NCI-H1417 treated with DMSO at 0.1 percent for 48 hours (cell line): ENCODE measurements at places on chromosomes 12 and 14.

- no peak for DNase-seq
Observed at GRCh38 chr12:115794659-115795081, 482.8 kb downstream of the MED13L start.

- DNase-seq = no peak
Observed at GRCh38 chr14:76814726-76815645, 2.3 kb upstream of the ANGEL1 start.

GRCh38 chr14:44657696-44658388, 150.8 kb upstream of the FSCB start:
- DNase-seq = peak; percentile 68

- peak; percentile 3 for DNase-seq
Observed at GRCh38 chr12:111396726-111397445, 8.8 kb upstream of the SH2B3 start.

DNA sequence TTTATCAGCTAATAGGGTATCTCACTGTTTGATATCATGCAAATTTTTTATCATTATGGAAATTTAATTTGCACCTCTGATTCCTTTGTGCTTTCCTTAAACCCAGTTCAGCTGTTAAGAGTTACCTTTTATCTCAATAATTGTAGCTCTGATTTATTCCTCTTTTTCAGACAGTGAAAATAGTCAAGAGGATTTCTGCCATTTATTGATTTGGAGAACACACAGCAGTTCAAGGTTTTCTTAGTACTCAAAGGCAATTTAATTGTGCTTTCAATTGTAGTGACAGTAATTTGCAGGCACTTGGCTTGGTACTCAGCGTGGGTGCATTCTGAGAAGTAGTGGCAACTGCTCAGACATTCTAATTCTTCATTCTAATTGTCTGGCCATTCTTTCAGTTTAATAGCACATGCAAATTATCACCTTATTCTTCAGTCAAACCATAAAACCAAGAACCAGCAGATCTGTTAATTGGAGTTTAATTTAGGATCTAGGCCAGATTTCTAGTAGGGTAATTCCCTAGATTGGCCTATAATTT, 709.3 kb downstream of the RPS29 start:
- no peak for DNase-seq

DNA sequence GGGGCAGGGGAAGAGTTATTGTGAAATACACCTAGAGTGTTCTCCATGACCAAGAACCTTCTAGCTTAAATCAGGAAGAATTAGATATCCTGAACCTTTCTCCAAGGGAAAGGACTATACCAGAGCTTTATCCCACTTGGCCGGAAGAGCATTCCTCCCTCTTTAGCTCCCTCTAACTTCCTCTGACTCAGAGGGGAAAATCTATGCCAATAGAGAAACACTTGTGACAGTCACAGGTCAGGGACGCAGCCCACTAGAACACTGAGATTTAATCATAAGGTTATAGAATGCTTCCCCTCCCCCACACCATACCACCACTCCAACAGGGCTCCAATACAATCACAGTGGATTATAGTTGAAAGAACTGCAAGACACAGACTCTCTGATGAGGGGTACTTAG, 55.4 kb upstream of the RFX4 start:
- no peak for DNase-seq

GRCh38 chr14:51644217-51644933, 7.3 kb upstream of the FRMD6 start:
- DNase-seq = no peak

DNA sequence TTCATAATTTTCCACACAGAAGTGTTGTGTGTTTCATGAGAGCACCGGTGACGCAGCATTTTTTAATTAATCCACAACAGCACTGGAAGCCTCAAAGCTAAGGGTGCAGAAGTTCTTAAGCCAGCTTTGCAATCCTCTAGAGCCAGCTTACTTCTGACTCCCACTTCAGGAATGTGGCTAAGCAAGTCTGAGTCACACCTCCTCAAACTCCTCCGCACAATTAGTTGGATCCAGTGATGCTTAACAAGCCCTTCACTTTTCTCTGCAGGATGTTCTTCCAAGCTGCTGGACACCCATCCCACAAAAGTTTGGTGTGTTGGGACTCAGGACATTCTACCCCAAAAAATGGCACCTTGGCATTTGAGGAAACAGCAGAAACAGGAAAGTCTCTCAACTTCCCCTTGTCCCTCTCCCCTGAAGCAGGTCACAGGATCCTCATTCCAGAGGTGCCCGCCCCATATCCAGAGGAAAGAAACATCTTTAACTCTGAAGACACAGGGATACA, 210.0 kb downstream of the PPM1H start:
- DNase-seq = no peak

- DNase-seq = no peak
Observed at GRCh38 chr12:121580959-121581685, at the start of gene KDM2B. TSS of gene KDM2B (minus strand) at chr12:121581023. CDS start at chr12:121580911, 112 bp downstream.

DNA sequence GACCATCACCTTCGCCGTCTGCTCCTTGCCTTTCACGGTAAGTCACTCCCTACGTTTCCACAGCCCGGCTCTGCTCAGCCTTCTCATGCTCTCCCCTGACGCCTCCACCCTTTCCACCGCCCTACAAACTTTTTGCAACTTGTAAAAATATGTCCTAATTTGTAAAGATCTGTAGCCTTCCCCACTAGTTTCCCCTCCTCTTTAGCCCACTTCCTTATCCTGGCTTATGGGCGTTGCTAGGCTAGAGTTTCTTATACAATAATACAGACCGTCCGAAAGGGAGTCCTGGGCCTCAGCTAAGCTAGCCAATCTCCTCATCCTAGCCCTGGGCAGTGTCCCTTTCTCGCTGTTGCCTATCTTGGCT, 1.2 kb downstream of the PTGER2 start:
- no peak for DNase-seq

- no peak for DNase-seq
Observed at GRCh38 chr14:34065690-34066391, 115.0 kb upstream of the EGLN3 start.

DNA sequence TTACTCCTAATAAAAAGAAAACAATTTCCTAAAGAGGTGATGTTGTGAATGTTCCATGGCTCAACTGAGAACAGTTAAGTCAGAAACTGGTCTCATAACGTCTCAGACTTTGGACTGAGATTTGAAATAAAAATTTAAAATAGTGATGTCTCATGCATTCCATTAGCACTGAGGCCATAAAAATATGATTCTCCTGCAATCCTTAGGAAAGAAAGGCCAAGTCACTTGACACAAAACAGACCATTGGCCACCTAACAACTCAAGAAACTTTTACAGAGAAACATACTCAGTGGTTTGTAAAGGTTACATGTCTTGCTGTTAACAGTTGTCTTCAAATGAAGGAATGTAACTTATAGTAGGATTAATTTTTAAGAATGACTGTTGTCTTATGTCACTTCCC, 58.1 kb downstream of the STAB2 start:
- DNase-seq = no peak

DNA sequence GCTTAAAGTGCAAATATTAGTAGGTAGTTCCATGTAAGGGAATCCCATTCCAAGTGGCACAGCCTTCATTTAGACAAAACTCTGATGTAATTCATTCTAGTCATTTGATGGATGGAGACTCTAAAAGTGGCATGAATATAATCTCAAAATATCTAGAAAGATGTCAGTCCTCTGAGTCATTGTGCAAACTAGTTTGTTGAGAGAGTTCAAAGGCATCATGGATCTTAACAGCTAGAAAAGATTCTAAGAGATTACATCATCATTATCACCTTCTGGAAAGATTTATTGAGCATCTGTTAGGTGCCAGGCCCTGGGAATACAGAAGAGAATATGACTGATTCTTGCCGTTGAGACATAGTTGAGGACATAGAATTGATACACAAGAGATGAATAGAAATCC, 30.7 kb downstream of the CRADD start:
- DNase-seq = no peak

DNA sequence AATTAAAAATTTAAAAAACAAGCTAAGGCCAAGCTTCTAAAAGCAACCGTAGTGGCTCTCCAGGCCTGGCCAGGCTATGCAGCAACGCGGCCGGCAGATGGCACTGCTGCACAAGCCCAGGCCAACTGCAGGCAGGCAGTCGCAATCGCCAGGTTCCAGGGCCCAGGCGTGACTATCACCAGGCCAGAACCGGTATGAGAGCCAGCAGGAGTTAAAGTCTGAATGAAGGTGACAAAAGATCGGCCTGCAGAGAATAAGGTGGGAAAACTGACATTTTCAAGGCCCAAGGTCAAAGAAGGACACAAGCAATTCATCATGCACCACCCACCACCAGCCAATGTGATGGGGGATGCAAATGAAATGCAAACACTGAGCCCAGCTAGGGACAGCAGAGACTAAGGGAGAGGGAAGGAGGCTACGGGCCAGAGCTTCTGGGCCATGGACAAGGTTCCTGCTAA, 43.6 kb upstream of the ANO2 start:
- DNase-seq = peak; percentile 27

GRCh38 chr12:4269279-4269991, 4.1 kb upstream of the CCND2 start:
- DNase-seq = no peak

GRCh38 chr12:77923882-77924281, 93.2 kb downstream of the NAV3 start:
- DNase-seq = no peak

DNA sequence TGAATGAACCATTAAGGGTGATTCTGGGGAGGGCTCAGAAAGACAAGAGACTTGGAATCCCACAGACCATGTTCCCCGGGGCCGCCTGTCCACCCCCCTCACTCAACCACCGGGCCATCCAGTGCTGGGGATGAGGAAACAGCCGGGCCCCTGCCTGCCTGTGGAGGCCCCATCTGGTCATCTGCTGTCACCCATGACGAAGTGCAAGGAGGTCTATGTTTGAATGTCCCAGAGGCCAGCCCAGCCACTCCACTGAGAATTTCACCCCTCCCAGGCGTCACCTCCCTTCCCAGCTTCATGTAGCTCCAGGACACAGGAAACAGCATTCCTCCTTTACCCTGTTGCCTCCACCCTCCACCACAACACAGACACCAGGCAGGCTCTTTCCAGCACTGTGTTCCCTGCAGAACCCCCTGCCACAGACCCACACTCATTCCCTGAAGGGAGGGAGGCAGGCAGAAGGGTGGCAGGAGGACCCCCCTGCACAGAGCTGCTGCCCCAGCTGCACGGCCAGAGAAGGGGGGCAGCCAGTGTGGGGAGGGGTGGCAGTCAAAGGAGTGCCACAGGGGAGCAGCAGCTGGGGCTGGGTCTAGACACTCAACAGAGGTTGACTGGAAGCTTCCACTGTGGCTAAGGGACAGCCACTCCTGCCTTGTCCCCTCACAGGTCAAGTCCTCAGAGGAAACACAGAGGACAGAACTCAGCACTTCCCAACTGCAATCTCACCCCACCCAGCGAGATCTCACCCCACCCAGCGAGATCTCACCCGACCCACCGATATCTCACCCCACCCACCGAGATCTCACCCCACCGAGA, 50.3 kb upstream of the PPP2R5C start:
- DNase-seq = no peak
